ENCODE measurements at places on chromosomes 7 and 10. TPM values are rescaled to one million over a fixed set of nuclear protein-coding genes. Genes with fewer than 3 reads are reported as not detected.
A peak's percentile ranks its signal among the peaks of the same experiment; 100 is the strongest.

GRCh38 chr7:92645114-92646061 is 55.2 kb upstream of the FAM133B start:
- peak overlapping the region; percentile 89 for H3K4me3 ChIP-seq
- H3K4me1 ChIP-seq, result peaks cover 99% of the 10 kb centered on the region
- peak overlapping the region; percentile 96 for H3K27ac ChIP-seq
- no peak for DNase-seq

GRCh38 chr10:43815181-43815885 is 166.7 kb upstream of the ZNF32 start:
- H3K4me1 ChIP-seq, result peaks cover 56% of the 10 kb centered on the region
- peak overlapping the region; percentile 66 for H3K4me3 ChIP-seq
- no peaks in the 10 kb centered on the region for H3K27me3 ChIP-seq
- DNase-seq, result no peak

- H3K27ac ChIP-seq, result no peak overlapping the region
- peaks cover 32% of the 10 kb centered on the region for H3K27me3 ChIP-seq
- H3K36me3 ChIP-seq, result no peaks in the 10 kb centered on the region
- H3K4me3 ChIP-seq, result no peak overlapping the region
These were observed 79.1 kb upstream of the KCNMA1 start for GRCh38 chr10:77716458-77717317.

- H3K27ac ChIP-seq, result no peak overlapping the region
- H3K36me3 ChIP-seq, result no peaks in the 10 kb centered on the region
- H3K27me3 ChIP-seq, result peaks cover 16% of the 10 kb centered on the region
- DNase-seq, result no peak
- peaks cover 5% of the 10 kb centered on the region for H3K4me1 ChIP-seq
- H3K4me3 ChIP-seq, result no peak overlapping the region
These were observed 14.0 kb upstream of the RAMP3 start for GRCh38 chr7:45143616-45144015.

The TSPAN13 gene
- total RNA-seq, result 1.2 TPM

DNA sequence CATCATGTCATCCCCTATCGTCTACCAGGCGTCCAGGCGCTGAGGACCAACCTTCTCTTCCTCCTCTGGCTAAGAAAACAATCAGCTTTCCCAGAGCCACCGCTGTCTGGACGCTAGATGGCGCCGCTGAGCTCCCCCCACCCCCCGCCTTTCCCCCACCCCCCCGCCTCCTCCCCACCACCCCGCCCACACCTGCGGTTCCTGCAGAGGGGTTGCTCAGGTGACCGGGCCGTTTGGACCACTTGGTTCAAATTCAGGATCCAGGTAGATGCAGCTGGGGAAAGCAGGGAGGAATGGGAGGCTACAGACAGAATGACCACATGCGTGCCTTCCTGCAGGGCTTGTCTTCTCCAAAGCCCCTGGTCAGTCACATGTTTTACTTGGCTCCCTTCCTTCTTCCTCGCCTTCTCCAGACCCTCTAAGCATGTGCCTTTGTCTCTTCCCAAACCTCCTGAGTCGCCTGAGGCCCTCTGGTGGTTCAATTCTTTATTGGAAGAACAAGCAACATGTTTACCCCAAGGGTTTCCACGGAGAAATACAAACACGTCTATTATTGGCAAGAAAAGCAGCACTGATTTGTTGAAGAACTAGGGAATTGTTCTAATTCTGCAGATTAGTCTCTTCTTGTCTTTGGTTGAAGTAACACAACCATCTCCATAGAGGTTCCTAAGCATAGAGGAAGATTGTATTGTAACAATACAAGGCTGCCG is 24.7 kb downstream of the AOC1 start:
- H3K27me3 ChIP-seq, result peaks cover 24% of the 10 kb centered on the region
- H3K27ac ChIP-seq, result no peak overlapping the region
- DNase-seq, result peak; percentile 25
- H3K36me3 ChIP-seq, result peaks cover 13% of the 10 kb centered on the region

The DDC gene
- not detected for total RNA-seq

DNA sequence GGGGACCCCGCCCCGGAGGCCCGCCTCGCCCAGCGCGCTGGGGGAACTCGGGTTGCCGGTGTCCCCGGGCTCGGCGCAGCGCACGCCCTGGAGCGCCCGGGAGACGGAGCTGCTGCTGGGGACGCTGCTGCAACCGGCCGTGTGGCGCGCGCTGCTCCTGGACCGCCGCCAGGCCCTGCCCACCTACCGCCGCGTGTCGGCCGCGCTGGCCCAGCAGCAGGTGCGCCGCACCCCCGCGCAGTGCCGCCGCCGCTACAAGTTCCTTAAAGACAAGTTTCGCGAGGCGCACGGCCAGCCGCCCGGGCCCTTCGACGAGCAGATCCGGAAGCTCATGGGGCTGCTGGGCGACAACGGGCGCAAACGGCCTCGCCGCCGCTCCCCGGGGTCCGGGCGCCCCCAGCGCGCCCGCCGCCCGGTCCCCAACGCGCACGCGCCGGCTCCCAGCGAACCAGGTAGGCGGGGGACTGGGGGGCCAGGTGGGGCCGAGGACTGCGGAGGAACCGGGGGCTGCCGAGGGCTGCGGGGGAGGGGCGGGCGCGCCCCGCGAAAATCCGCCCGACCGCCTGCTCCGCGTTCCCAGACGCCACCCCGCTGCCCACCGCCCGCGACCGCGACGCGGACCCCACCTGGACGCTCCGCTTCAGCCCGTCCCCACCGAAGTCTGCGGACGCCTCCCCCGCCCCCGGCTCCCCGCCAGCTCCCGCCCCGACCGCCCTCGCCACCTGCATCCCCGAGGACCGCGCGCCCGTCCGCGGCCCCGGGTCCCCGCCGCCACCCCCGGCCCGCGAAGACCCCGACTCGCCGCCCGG is 574 bp downstream of the UTF1 start:
- no peak overlapping the region for H3K27ac ChIP-seq
- peak overlapping the region; percentile 61 for H3K4me3 ChIP-seq
- DNase-seq, result peak; percentile 19
- peaks cover 15% of the 10 kb centered on the region for H3K4me1 ChIP-seq
- H3K36me3 ChIP-seq, result no peaks in the 10 kb centered on the region

The ADCY1 gene
- total RNA-seq, result 52.3 TPM

The VGF gene
- not detected for total RNA-seq

- peak; percentile 45 for DNase-seq
- peaks cover 38% of the 10 kb centered on the region for H3K4me1 ChIP-seq
- H3K27me3 ChIP-seq, result peaks cover 48% of the 10 kb centered on the region
These were observed 9.7 kb downstream of the IFIT3 start for GRCh38 chr10:89337484-89337883.

- H3K4me1 ChIP-seq, result no peaks in the 10 kb centered on the region
- no peaks in the 10 kb centered on the region for H3K36me3 ChIP-seq
- DNase-seq, result no peak
- no peaks in the 10 kb centered on the region for H3K27me3 ChIP-seq
These were observed 706.6 kb downstream of the INHBA start for GRCh38 chr7:40996233-40996677.

The SAMD9L gene
- 27.0 TPM for total RNA-seq

GRCh38 chr7:26409661-26410547 is 118.2 kb downstream of the SNX10 start:
- DNase-seq, result no peak
- H3K27ac ChIP-seq, result no peak overlapping the region
- peaks cover 3% of the 10 kb centered on the region for H3K36me3 ChIP-seq
- H3K27me3 ChIP-seq, result peaks cover 28% of the 10 kb centered on the region

The AKR1C8 gene
- not detected for total RNA-seq

GRCh38 chr7:92820191-92820590 is 16.2 kb downstream of the CDK6 start:
- no peak for DNase-seq
- H3K27ac ChIP-seq, result peak overlapping the region; percentile 84
- no peaks in the 10 kb centered on the region for H3K27me3 ChIP-seq
- peaks cover 26% of the 10 kb centered on the region for H3K36me3 ChIP-seq
